Left kidney (tissue), 8 donors: ENCODE measurements at places on chromosomes 7 and 10.
A peak's percentile ranks its signal among the peaks of the same experiment; 100 is the strongest.

- DNase-seq: no peak
Observed at GRCh38 chr10:86613905-86614304, 40.4 kb upstream of the OPN4 start.

DNA sequence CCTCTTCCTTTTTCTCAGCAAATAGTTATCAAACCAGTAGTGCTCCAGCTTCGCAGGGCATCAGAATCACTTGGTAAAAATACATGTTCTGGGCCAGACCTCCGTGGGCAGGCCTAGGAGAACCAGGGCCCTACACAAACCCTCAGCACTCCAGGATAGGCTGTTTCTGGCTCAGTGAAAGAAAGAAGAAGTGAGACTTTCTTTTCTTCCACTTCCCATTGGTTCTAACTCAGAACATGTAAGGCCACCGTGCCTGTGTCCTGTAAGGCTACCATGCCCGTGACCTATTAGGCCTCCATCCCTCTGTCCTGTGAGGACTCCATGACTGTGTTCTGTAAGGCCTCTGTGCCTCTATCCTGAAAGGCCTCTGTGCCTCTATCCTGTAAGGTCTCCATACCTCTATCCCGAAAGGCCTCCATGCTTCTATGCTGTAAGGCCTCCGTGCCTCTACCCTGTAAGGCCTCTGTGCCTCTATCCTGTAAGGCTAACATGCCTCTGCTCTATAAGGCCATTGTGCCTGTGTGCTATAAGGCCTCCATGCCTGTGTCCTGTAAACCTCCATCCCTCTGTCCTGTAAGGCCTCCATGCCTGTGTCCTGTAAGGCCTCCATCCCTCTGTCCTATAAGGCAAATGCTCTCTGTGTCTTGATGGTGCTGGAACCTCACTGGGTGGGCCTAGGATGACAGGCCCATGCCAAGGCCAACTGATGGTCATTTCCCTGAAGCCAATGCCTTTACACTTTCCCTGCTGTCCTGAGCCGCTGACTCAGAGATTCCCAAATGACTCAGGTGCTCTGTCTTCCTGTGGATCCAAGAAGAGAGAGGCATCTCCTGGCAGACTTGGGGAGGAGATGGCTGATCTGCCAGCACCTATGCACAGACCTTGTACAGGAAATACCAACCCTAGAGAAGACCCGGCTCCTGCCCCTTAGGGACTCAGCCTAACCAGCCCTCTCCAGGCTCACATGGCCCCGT, 96.6 kb upstream of the CACUL1 start:
- DNase-seq: no peak

GRCh38 chr10:89158446-89158845, 48.7 kb downstream of the CH25H start:
- DNase-seq: no peak

GRCh38 chr7:92696584-92696983, 106.4 kb upstream of the FAM133B start:
- DNase-seq: no peak

- no peak for DNase-seq
Observed at GRCh38 chr7:44046321-44047061, 2.0 kb downstream of the DBNL start.

- peak; percentile 60 for DNase-seq
Observed at GRCh38 chr7:82044497-82045080, 274.7 kb upstream of the HGF start.

DNA sequence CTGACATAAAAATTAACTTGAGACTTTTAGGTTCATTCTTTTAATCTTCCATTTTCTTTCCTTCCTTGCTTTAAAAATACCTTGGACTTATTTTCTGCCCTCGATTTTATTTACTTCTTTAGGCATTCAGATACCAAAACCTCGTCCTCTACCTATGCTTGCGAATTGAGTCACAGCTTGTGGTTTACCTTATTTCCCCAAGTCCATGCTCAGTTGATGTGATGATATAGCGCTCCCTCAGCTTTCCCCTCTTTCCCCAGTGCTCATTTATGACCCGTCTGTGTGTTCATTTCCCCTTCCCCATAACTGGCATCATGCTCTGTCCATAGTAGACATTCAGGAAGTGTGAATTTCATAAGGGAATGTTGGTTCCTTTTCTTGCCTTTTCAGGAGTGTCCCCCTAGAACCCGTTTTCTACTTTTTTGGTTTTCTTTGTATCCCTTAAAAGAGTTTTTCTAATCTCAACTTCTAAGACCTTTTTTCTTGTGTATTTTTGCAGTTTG, 19.1 kb upstream of the PRKRIP1 start:
- DNase-seq: no peak

DNA sequence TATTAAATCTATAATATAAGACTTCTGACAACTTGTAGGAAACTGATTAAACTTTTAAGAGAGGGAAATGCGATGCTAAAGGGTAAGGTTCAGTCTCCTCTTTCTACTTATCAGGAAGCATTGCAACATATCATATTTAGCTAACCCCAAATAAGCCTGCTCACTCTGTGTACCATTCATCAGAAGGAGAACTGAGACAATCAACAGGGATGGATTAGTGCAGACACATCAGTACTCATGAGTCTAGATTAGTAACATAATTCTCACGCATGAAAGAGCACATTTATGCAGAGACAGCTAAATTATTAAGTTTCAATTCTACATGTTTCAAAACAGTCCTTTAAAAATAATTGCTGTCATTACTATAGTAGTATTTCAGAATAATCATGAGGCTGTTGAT, 354.2 kb upstream of the ZWINT start:
- DNase-seq: no peak

- DNase-seq: no peak
Observed at GRCh38 chr7:91226411-91226810, 37.8 kb upstream of the FZD1 start.

- DNase-seq: no peak
Observed at GRCh38 chr7:4073052-4073451, 609.0 kb upstream of the FOXK1 start.

DNA sequence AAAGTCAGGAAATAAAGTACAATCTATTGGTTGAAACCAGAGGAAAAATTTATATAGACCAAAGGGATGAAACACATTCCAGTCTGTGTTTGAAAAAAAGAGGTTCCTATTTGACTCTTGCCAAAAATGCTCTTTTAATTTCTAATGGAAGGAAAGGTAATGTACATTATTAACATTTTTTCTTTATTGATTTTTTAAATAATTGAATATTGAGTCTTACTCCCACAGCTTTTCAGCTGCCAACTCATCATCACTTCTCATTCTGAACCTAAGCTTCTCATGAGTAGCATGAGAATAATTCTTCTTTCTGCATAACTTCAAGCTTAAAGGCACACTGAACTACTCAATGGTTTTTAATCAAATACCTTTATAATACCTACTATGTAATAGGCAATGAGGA, 49.8 kb upstream of the FHIP2A start:
- DNase-seq: no peak

DNA sequence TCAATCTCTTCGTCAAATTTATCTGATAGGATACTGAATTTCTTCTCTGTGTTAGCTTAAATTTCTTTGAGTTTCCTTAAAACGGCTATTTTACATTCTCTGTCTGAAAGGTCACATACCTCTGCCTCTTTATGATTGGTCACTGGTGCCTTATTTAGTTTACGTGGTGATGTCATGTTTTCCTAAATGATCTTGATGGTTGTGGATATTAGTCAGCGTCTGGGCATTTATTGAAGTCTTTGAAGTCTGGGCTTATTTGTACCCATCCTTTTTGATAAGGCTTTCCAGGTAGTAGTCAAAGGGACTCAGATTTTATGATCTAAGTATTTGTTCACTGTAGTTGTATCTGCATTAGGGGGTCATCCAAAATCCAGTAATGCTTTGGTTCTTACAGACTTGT, 1407.5 kb upstream of the LRRTM3 start:
- DNase-seq: no peak
